Stimulated activated CD4-positive, alpha-beta T cell treated with anti-CD3 and anti-CD28 coated beads, TNF-alpha, amount 100 ng/mL, for 1 hour (primary cell): ENCODE measurements at places on chromosomes 1 and 21.

GRCh38 chr1:86191958-86192357 is 35.4 kb upstream of the COL24A1 start:
- DNase-seq = no peak

GRCh38 chr1:39984951-39985350 is 30.0 kb downstream of the MFSD2A start:
- DNase-seq = no peak

DNA sequence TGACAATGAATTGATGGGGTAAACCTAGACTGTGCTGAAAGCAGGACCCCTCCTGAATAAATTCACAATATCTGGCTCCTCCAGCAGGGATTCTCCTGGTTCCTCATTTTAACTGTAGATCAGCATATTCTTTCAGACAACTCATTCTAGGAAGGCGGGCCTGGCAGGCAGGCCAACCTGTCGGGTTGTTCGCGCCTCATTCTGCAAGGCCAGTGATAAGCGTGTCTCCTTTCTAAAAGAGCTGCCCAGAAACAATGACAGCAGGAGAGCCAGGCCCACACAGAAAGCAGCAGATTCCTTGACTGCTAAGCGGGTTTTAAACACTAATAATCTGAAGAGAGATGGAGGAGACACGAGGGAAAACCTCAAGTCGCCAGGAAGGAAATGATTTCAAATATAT is 70.0 kb downstream of the NTPCR start:
- DNase-seq = no peak

DNA sequence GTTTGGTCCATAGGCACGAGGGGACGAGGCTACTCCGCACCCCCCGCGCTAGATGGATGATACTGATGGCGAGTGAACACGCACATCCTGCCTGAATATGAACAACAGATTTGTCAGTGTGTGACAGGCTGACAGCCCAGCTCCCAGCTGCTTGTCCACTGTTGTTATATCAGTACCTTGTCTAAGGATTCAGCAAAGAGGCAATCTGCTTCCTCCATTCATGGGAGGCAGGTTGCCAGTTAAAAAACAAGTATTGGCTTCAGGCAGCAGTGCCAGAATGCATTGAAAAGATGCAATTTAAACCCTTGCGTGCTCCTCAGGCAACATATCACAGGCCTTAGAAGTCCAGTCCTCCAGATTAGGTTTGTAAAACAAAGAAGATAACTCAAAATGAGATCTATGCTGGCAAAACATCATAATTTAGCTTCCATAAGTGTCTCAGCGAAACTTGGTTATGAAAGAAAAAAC is 223.3 kb downstream of the GPATCH2 start:
- no peak for DNase-seq

DNA sequence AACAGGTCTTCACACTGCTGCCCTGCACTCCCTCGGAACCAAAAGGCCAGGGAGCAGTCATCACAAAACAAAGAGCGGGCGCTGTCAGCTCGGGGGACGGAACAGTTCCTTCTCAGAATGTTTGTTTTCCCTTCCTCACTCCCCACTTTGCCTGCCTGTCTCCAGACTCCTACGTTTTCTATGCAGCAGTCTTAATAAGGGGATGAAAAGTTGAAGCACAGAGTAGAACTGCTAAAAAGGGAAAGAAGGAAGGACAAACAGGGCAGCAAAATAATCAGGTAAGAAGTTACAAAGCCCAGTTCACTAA is 738 bp upstream of the GPR161 start:
- DNase-seq = no peak

- DNase-seq = no peak
Observed at GRCh38 chr1:94807742-94808491, 12.2 kb upstream of the SLC44A3 start.

DNA sequence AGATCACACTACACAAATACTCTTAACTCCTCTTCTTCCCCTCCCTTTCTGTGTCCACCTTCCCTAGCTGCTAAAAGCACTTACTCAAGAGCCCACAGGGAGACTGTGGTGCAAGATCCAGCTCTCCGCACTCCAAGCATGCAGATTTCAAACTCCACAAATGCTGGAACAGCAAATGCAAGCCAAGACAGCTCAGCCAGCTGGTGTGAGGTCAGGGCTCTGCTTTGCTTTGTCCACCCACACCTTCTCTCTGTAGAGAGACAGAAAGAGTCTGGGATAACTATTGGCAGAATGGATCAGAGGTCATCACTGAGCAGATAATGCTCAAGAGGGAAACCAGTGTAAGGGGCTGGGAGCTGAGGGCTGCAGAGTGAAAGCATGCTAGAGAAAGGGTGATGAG is 45.2 kb upstream of the DPT start:
- no peak for DNase-seq

- no peak for DNase-seq
Observed at GRCh38 chr1:210663730-210664573, 335.2 kb downstream of the HHAT start.
